Endothelial cell of coronary artery (primary cell): ENCODE measurements at places on chromosomes 12 and 14. TPM values are rescaled to one million over a fixed set of nuclear protein-coding genes. Genes with fewer than 3 reads are reported as not detected.

SERPINA5 gene
- total RNA-seq, result 1.2 and 3.3 TPM in 2 replicates

LRTM2 gene
- total RNA-seq, result not detected in 2 replicates

INHBC gene
- not detected in 2 replicates for total RNA-seq

IL26 gene
- total RNA-seq, result not detected in 2 replicates

RPS6KA5 gene
- total RNA-seq, result 2.1 and 3.1 TPM in 2 replicates

TRMT5 gene
- total RNA-seq, result 8.8 and 12.0 TPM in 2 replicates

RTL1 gene
- total RNA-seq, result not detected in 2 replicates

BDKRB2 gene
- under 0.01 TPM in 2 replicates for total RNA-seq
